MG63 (cell line): ENCODE measurements at places on chromosomes 16 and 17. TPM values are rescaled to one million over a fixed set of nuclear protein-coding genes. Genes with fewer than 3 reads are reported as not detected.

DNA sequence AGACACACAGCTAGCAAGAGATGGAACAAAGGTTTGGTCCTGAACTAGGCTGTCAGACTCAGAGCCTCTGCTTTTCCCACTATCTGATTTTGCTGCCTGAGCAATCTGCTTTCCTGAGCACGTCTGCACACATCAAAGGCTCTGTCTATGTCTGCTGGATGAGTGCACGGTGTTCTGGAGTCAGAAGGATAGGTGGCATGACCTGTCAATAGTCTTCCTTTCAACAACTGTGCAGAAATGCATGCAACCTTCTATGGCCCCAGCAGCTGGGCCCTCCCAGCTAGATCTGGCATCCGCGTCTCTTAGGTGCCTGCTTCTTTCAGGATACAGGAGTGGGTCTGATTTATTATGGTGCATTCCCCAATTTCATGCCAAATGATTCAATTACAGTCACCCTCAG is 138.3 kb downstream of the UTP18 start:
- DNase-seq = no peak

DNA sequence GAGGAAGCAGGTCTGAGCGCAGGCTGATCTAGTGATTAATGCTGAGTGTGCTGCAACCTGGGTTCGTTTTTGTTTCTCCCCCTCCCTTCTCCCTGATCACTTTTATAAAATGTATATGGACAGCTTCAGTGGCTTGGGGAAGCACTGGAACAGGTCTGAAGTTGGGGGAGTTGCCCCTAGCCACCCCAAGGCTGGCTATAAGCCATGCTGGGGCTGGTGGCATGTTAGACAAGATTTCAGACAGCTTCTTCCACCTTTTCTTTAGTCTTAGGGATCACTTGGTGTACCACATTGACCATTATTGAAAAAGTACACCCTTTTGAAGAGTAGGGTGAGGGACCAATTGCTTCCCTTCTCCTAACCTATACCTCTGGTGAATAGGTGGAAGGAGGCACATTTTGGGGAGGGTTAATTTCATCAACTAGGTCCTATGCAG is 3.8 kb upstream of the VAC14 start:
- no peak for DNase-seq

GRCh38 chr17:69724238-69724637 is 309.7 kb downstream of the MAP2K6 start:
- DNase-seq = peak; percentile 50

GRCh38 chr17:77549726-77550366 is 408.7 kb upstream of the TNRC6C start:
- DNase-seq = no peak

- no peak for DNase-seq
Measured at GRCh38 chr16:9977333-9977897, 204.8 kb downstream of the GRIN2A start.

- DNase-seq = no peak
Measured at GRCh38 chr16:84563786-84564420, 54.0 kb downstream of the COTL1 start.

GRCh38 chr17:58136669-58137279 is 11.4 kb upstream of the OR4D1 start:
- peak; percentile 7 for DNase-seq

DNA sequence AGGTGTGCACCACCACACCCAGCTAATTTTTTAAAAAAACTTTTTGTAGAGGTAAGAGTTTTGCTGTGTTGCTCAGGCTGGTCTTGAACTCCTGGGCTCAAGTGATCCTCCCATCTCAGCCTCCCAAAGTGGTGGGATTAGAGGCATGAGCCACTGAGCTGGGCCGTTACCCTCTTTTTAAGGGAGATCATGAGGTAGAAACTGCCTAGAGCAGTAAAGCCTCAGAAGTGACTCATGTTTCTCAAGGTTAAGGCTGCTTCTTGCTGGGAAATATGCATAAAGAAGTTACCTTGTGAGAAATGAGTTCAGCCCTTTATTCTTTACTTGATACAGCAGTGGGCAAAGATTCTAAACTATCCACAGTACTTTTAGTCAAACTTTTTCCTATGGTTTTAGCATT is 38.2 kb downstream of the GRB2 start:
- no peak for DNase-seq

- no peak for DNase-seq
Measured at GRCh38 chr17:11871773-11872172, 125.5 kb downstream of the ZNF18 start.

DNA sequence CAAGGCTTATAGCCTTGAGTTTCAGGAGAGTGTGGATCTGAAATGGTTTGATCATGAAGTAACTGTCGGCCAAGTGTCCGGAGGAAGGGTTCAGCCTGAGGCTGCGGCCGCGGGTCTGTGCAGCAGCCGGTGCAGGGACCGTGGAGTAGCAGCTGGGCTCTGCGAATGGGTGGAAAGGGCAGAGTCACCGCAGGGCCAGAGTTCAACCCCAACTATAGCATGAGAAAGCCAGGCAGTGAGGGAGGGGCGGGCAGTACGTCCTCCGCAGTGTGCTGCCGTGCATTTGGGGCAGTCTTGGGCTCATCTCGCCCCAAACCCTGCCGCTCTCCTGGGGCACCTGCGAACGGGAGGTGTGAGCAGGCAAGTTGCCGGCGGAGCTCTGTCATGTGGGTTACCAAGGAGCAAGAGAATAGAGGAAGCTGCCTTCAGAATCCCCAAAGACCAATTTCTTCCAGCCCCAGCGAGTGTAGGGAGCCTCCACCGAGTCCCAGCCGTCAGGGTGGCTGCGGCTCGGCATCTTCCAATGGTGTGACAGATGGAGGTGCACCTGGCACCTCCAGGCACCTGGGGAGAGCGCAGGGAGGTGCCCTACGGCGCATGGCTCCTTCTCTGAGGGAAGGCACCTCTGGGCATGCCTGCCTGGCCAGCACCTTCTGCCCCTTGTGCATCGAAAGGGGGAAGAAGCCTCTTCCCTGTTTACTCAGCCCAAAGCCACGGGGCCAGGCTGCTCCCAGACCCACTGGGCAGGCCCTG is 87.3 kb downstream of the RPA1 start:
- no peak for DNase-seq

GRCh38 chr17:3474212-3474611 is 1.6 kb upstream of the ASPA start:
- DNase-seq = no peak

HCRT gene
- not detected in 2 replicates for total RNA-seq

SPNS3 gene
- 1.3 TPM in 1 of 2 replicates, not detected in the other for total RNA-seq

PRM2 gene
- not detected in 2 replicates for total RNA-seq

EFCAB5 gene
- total RNA-seq = not detected in 2 replicates

RAB37 gene
- not detected in 2 replicates for total RNA-seq
